DMS 273 treated with DMSO at 0.1 percent for 48 hours (cell line): ENCODE measurements at places on chromosomes 3 and 15.

DNA sequence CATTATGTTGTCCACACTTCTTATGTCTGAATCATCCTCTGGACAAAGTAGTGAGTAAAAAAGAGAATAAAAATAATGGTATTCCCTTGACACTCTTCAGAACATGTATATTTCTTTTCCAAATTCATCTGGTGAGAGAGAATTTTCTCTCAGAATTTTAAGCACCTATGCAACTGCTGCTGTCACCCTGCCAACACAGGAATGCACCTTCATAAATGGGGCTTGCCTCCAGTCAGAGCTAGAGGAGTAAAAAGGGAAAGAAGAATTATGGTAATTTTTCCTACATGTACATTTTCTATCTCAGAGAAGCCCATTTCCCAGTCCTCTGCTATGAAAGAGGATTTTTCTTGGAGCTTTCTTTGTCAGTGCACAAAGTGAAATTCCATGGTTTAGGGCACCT, 92.2 kb upstream of the ALCAM start:
- DNase-seq, result no peak

GRCh38 chr3:196518966-196519717, 4.0 kb upstream of the SMCO1 start:
- DNase-seq, result peak; percentile 33

DNA sequence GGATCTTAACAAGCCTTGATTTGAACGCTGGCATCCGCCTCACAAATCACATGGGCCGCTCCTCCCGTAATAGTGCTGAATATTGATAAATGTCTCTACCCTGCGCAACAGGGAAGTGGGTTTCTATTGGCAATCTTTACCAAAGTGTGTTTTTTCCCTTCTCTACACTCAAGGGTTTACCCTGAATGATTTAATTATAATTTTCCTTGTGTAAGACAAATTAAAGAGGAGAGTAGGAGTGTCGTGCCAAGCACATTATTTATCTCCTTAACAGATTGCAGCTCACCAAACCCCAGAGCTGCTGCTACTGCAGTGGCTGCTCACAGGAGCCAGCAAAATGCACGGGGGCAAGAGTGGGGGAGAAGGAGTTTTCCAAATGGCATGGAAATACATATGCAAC, 545.8 kb downstream of the FOXP1 start:
- no peak for DNase-seq

- DNase-seq, result no peak
These were observed 78.4 kb upstream of the NR2F2 start for GRCh38 chr15:96252148-96252547.

GRCh38 chr3:177733936-177734335, 536.7 kb upstream of the TBL1XR1 start:
- no peak for DNase-seq

- no peak for DNase-seq
These were observed 18.0 kb downstream of the NIT2 start for GRCh38 chr3:100352296-100353231.

DNA sequence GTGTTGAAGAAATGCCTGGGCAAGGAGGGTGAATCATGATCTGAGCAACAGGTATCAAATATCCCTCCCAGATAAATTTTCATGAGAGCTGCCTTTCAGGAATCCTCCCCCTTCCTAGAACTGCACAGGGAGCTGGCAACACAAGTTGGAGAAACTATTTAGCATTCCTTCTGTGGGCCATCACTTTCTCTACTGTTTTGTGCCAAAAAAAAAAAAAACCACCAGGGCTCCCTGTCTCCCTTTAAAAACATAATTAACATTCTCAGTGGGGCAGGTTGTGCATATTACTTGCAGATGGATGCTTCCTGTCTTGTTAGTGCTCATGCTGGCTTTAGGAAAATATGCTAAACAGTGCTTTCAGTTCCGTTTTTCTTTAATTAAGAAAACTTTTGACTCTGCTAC, 234.9 kb upstream of the LMCD1 start:
- DNase-seq, result no peak

DNA sequence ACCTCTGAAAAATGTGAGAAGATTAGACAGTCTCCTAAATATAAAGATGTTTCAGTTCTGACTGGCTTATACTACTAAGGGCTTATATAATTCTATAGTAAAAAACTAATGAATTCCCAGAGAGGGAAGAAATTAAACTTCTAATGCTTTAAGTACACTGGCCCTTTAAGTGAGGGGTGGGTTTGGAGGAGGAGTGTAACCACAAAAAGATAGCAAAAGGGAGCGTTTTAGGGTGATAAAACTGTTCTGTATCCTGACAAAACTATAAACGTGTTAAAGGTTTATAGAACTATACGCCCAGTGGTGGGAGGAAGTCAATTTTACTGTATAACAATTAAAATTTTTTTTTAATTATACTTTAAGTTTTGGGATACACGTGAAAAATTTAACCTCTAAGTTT, 45.8 kb downstream of the CEP152 start:
- no peak for DNase-seq

GRCh38 chr3:47266709-47267489, 15.7 kb downstream of the KIF9 start:
- no peak for DNase-seq

DNA sequence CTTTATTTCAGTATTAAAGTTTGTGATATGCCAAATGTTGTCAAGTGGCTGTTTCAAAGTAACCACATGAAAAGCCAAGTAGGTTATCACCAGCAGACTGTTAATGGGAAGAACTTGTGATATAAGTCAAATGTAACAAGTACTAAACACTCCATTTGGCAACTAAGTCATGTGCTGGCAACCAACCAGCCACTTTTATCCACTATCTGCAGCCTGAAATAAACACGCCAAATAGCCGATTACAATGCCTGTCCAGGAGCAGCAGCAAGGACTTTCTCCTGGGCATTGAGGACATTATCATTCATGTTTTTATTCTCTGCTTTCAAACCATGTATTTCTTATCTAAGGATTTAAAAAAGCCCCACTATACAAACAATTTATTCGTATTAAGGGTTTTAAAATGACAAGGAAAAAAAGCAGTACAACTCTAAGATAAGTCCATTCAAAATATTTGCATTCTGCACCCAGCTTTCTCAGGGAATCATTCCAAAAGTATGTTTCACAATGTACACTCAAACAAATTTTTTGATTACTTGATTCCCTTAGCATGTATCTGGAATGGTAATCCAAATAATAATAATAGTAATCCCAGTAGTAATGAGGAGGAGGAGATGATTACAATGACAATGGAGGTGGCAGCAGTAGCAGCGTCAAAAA, 448.6 kb downstream of the ERC2 start:
- DNase-seq, result no peak

DNA sequence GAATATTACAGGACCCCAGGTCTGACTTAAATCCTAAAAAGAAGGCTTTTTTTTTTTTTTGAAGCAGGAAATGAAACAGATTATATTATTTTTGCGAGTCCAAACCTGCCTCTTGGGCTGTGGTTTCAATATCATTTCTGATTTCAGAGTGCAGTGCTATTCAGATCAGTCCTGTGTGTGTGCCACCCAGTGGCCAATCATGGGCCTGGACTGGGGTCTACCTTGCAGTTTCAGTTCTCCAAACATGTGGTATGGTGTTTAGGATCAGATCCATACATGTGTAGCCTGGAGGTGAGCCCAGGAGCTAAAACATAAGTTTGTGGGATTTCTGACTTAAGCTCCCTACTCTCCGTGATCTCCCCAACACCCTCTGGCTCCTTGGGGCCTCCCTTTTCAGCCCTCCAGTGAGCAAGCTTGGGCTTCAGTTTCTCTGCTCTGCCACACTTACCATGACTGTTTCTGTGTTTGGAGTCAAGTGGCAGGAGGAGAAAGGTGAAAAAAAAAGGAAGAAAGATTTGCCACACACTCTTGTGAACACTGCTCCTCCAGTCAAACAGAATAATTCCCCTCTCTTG, 12.1 kb upstream of the THSD4 start:
- DNase-seq, result no peak

DNA sequence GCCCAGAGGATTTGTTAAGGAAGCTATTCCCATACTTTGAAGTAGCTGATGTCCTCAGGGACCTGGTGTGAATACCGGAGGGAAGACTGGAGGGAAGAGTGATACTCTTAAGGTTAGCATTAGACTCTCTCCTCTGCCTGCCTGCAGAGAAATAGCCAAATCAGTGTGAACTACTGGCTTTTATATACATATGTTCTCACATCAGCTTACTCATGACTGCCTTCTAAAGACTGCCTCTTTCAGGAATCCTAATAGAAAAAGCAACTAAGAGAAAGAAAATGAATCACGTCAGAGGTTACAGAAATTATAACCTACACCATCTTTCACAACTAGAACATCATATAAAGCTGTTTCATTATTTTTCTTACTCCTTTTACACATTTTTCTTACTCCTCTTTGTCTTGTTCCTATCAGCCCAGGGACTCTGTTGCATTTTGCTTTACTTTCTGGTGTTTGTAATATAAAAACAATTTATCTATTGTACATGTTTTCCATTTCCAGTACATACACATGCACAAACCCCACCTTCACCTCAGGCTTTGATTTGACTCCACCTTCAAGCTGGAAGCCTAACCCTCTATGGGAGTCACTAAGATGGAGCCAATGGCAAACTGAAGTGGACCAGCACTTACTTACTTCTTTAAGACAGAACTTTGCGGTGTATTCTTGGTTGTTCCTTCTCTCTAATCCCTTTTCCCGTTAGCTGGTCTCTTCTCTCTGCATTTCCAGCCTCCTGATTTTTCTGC, 257.7 kb upstream of the UBE2E1 start:
- DNase-seq, result no peak

DNA sequence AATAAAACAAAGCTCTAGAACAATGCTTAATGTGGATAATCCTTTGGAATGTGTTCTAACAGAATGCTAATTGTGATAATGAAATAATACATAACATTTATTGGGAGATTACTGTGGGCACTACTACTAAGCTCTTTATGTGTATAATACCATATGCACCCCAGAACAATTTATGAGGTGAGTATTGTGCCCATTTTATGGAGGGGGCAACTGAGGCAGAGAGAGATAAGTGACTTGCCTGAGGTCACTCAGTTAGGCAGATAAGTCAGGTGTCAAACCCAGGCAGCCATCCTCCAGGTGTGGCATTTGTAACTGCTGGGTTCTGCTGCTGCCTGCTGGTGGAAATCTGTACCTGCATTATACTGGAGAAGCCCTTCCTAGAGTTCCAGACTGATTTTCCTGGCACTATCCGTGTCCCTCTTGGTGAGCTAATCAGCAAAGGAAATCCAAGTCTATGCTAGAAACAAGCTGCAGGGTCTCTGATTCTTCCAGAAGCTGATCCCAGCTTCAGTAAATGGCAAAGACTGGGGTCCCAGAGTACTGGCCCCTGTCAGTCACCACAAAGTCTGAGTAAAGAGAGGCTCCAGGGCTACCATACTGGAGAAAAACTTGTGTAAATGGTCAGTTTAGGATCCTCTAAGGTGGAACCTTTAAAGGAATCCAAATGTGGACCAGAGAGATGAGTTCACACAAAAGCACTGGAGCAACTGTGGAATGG, 22.6 kb upstream of the RBP1 start:
- peak; percentile 40 for DNase-seq

GRCh38 chr3:32876920-32877319, 59.1 kb downstream of the TRIM71 start:
- DNase-seq, result no peak

GRCh38 chr15:40354408-40355171, 3.4 kb upstream of the DISP2 start:
- peak; percentile 94 for DNase-seq

GRCh38 chr3:31880482-31881078, 100.5 kb downstream of the OSBPL10 start:
- DNase-seq, result no peak

- no peak for DNase-seq
These were observed 62.7 kb downstream of the ASTE1 start for GRCh38 chr3:130963878-130964277.

DNA sequence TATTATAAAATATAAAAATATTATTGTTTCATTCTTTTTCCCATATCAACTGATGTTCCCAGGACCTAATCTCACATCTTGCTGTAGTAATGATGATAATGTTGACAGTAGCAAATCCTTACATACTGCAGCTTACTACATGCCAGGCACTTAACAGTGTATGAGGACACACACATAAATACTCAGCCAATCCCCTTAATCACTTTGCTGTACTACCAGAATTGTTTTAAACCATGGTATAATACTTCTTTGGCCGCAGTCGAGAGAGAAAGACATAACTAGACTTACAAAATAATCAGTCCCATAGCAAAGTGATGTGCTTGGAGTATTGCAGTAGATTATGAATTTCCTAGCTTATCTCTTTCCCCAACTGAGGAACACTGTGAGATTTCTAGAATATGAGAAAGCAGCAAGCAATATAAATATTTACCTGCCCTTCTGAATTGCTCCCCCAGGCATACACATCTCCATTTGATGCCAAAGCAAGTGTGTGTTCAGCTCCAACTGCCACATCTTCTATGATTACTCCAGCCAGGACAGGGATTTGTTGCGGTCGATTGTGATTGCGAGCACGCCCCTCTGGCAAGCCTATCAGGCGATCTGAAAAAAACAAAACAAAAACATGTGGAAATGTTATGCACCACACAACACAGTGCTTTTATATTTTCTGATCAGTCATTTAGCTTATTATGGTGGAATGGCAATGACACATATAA, 33.0 kb downstream of the FBXL22 start:
- no peak for DNase-seq

DNA sequence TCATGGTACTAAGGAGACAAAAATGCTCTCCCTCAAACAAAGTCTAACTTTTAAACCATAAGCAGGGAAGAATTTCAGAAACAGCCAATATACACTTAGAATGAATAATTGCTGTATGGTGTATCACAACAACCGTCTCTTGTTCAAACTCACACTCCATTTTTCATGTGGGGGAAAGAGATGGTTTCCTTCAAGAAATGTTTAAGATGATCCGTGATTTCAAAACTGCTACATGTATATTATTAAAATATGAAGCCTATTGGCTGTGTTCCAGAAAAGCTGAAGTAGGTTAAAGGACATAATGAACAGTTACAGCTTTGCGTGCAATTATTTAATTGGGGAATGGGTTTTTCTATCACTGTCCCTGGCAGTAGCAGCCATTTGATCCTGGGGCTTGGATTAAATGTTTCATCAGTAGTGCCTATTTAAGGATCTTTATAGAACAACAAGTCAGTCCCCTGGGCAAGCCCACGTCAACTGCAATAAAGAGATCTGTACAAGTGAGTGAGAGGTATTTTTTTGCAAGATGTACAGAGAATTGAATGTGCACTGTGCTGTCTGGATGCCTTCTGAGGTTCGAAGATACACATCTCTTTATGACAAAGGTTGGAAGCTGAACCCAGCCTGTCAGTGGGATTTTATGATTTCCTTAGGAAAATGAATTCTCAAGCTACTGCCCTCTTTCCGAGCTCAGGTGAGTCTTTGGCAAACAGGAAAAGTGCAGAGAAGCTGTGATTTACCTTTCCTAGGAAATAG, 337.2 kb upstream of the RARB start:
- no peak for DNase-seq

DNA sequence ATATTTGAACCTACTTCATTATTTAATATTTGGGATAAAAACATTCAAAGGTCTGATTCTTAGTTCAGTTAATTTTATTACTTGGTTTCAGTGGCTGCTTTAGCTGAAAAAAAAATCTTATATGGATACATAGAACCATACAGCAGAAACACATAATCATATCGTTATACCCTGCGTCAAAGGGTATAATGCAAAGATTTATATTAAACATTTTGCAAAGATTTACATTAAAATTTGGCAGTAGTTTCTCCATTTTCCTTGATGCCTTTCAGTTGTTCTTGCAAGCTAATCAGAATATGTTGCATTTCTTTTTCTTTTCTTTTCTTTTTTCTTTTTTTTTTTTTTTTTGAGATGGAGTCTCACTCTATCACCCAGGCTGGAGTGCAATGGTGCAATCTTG, 31.4 kb downstream of the CLDN11 start:
- no peak for DNase-seq
